ENCODE measurements at places on chromosomes 1 and 21.

DNA sequence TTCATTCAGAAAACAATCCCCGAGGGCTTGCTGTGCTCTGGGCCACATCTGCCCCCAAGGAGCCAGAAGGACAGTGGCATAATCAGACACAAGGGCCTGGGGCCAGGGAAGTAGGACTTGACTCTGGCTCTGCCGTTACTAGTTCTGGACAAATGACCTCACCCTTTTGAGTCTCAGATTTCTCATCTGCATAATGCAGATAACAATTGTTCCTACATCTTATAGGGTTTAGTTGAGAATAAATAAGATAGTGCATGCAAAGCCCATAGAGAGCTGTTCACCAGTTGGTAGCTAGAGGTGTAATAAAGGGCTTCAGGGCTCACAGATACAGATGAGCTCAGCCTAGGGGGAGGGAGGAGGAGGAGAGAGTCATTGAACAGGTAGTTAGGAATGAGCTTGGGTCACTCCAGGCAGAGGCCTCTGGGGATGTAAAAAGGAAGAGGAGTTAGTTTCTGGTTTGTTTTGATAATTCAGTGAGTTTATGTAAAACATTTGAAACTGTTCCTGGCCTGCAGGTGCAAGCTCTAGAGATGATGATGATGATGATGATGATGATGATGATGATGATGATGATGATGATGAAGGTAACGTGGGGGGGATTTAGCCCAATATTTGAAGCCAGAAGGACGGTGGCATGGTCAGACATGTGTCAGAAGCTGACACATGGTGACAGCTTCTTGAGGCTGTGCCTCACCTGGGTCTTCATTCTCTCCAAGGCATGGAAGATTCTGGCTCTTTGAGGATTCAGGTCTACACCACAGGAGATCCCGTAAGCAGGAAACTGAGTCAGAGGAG is 858 bp downstream of the LACTBL1 start:
- DNase-seq = no peak

DNA sequence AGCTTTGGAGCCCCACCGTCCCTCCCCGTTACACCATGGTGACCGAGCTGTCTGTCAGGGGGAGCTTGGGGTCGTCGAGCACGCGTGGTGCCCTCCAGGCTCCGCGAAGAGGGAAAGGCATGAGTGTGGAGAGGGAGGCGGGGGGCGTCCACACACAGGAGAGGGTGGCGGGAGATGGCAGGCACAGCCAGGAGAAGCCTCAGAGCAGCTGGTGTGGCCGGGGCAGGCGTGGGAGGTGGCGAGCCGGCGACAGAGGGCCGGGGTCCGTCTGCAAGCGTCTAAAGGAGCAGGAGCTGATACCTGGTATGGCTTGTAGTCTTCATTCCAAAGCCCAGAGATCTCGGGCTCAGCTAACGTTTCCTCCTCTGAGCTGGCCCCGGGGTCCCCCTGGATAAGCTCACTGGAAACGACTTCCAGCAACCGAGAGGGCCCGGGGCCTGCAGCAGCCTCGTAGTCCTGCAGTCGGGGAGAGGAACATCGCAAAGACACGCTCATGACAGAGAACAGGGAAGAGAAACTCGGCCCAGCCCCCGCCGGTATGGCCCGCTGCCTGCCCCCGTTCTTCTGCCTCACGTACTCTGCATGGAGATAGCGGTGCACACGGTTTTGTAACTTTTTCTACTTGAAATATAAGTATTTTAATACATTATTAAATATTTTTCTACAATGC is 37.4 kb downstream of the CFAP74 start:
- no peak for DNase-seq

GRCh38 chr21:33069645-33069993 is 322 bp upstream of the OLIG1 start:
- no peak for DNase-seq

- no peak for DNase-seq
Observed at GRCh38 chr1:187817782-187818181, 989.0 kb downstream of the PLA2G4A start.

DNA sequence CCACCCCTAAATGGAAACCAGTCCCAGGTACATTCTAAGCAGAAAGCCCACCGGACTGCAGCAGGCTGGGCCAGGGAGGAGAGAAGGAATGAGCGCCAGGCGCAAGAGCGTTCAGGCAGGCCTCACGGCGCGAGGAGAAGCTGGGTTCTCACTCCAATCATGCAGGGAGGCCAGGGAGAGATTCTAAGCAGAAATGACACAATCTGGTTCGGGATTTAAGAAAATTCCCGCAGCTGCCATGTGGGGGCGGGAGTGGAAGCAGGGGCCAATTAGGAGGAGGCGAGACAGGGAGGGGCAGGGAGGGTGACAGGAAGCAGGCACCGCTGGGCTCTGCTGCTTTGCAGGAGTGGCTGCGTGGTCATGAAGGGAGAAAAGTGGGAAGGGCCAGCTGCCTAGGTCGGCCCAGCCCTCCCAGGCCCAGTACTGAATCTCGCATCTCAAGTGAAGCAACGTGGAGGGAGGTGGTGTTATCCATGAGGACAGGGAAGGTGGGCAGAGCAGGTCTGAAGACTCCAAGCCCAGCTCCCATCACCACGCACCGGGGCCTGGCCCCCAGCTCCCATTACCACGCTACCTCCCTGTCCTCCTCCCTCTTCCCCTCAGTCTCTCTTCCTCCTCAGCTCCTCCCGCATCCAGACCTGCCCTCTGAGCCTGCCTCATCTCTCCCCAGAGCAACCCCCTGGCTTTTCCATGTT is 11.8 kb downstream of the NPHP4 start:
- no peak for DNase-seq

DNA sequence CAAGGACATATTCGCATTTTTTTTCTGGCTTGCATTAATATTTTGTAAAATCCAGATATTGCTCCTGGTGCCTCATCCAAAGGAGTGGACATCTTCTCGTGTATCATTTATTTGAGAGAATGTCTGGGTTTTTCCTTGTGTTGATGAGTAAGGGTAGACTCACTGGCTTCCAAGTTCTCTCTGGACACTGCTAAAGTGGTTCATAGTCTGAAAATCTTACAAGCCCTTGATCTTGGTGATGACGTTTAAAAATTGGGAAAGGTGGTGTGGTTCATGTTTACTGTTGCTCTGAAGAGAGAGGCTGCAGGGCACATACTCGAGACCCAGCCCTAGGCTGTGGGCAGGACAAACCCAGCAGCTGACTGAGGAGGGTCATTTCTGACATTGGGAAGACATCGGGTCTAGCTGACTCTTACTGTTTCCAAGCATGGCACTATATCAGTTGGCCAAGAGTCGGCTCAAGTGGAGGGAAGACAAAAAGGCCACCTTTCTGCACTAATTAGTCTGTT is 296.2 kb downstream of the LMX1A start:
- DNase-seq = no peak

GRCh38 chr1:38867208-38867607 is 5.9 kb downstream of the MYCBP start:
- DNase-seq = no peak

- DNase-seq = no peak
Observed at GRCh38 chr1:19477284-19478249, 7.8 kb downstream of the CAPZB start.

DNA sequence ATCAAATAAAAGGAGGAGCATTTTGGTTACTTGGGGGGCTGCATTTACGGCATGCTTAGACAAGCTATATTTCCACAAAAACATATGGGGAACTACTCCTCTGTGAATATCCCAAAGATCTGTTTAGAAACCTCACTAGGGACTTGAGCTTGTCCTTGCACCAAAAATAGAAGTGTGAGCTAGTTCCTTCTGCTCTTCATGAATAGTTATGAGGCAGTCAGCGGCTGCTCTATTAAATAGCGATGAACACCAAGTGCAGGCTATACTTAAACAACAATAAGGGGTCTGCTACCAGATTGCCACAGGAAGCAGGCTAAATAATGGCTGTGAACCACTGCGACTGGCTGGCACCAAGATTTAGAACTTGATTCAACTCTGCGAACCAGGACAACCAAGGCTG is 190.1 kb downstream of the PCP4 start:
- no peak for DNase-seq

DNA sequence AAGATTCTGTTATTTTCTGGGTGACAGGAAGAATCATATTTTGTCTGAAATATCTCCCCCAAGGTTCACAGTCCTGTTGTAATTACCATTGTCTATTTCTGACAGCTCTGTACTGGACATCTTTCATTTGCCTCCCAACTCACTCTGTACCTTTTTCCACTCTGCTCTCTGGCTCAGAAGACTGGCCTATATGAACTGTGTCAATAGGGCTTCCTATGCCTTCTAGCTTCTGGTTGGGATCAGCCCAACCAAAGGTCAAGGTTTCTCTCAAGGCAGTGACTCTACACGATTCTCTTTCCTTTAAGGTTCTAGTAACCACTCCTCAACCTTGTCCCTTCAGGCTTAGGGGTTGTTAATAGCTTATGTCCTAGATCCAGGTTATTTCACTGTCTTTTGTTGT is 17.5 kb downstream of the KLHL12 start:
- DNase-seq = no peak

GRCh38 chr1:173444757-173445156 is 32.4 kb upstream of the PRDX6 start:
- no peak for DNase-seq

DNA sequence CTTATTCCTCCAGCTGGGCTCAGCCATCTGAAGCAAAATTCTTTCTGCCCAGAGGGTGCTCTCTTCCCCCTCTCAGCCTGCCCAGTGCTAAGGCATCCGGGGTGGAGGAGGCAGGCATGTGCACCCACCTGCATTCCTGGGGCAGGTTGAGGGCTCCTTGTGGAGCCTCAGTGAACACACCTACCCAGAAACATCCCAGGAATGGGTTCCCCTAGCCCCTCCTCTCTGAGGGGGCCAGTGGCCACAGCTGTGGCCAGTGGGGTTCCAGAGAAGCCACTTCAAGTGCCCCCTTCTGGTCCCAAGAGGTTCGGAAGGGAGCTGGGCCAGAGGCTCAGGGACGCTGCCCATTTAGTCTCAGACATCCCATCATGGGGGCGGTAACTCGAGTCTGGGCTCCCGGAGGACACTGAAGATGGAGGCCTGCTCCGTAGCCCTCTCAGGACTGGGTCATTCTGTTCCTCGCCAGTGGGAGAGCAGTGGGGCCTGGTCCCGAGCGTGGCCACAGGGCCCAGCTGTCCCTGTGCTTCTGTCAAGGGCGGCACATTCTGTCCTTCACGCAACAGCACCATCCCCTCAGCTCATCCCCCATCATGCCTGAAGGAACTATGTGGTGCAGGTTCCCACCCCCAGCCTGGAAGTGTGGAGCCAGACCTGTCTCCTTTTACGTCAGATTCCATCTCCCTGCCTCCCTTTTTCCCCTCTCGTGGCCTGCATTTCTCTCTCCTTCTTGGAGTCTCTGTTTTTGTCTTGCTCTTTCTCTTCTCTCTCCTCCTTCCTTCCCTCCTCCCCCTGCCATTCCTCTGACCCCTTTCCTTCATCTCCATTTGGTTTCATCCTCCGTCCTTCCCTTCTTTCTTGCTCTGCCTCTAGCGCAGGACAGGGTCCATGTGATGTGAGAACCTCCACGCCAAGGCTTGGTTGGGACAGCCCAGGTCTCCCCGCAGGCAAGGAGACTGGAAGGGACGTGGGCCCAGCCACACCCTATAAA is 49.6 kb upstream of the KDM4A start:
- DNase-seq = no peak

- peak; percentile 79 for DNase-seq
Observed at GRCh38 chr1:112957133-112957812, 1.3 kb upstream of the SLC16A1 start.

DNA sequence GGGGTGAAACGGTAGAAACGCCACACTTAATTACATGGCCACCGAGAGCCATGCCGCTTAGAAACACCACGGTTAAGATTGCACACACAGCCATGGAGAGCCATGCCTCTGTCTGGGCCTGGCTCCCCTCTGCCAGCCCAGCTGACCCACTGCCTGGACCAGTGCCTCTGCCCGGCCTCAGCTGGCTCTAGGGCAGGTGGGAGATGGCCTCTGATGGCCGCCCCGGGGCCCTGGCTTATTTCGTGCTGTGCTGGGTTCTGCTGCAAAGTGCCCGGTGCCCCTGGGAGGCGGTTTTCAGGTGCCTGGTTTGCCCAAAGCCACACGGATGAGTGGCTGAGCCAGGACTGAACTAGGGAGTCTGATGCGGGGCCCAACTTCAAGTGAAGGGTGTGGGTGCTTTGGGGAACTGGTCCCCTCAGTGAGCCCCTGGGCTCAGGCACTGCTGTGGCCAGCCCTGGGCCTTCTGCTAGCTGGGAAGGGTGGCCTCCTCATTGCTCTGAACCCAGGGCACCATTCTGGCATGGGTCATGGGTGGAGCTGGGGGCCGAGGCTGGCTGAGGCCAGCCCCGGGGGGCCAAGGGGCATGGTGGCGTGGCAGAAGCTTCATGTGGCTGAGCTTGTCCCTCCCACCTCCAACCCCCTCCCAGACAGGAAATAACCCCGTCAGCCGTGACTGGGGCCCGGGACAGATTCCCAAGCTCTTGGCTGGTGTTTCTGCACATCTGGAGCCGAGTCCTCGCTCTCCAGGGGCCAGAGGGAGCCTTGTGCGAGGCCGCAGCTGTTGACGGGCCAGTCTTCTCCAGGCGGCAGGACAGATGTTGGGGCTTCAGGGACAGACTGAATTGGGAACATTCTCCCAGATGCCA is 1.9 kb upstream of the GPR153 start:
- peak; percentile 57 for DNase-seq

DNA sequence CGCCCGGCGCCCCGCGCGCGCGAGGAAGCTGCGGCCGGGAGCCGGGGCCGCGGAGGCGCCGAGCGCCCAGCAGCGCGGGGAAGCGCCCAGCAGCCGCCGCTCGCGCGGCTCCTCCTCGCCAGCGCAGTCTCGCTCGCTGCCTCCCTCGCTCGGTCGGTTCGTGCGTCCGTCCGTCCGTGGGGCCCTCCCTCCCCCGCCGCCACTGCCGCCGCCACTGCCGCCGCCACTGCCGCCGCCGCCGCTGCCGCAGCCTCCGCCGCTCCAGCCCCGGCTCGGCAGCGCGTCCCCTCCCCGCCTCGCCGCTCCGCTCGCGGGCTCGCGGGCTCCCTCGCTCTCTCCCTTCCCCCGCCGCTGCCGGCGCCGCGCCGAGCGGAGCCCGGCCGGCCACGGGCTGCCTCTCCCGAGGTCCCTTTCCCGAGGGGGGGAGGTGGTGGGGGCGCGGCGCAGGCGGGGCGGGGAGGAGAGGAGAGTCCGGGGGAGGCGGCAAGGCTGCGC is at the start of gene KCND3:
Gene KCND3 (minus strand): TSS at position 138 of the 495 bp plus-strand sequence.
- DNase-seq = no peak

- DNase-seq = no peak
Observed at GRCh38 chr1:94608142-94608851, 66.7 kb upstream of the F3 start.

GRCh38 chr21:26572702-26573381 is at the start of gene CYYR1:
Gene CYYR1, minus strand, starts transcription at chr21:26573286. Its CDS starts 346 bp downstream, at chr21:26572940.
- DNase-seq = no peak

DNA sequence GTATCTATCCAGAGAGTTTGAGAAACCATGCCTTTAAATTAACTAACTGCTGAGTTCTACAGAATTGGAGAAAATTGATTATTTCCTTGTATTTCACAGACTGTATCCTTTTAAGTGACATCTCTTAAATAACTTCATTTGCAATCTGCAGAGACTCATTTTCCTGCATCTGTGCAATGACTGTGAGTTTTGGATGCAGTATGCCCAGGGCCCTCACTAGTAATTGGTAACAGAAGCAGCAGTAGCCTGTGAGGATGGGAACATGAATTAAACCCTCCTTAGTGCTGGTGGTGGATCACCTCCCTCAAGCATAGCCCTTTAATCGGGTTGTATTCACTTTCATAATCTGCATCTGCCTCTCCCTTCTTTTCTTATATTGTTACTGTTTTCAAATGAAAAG is 21.7 kb upstream of the SH3D21 start:
- no peak for DNase-seq

- no peak for DNase-seq
Observed at GRCh38 chr1:244860078-244860477, 4.3 kb downstream of the HNRNPU start.
